ENCODE measurements at places on chromosomes 5 and 9. TPM values are rescaled to one million over a fixed set of nuclear protein-coding genes. Genes with fewer than 3 reads are reported as not detected.
A peak's percentile ranks its signal among the peaks of the same experiment; 100 is the strongest.

DNA sequence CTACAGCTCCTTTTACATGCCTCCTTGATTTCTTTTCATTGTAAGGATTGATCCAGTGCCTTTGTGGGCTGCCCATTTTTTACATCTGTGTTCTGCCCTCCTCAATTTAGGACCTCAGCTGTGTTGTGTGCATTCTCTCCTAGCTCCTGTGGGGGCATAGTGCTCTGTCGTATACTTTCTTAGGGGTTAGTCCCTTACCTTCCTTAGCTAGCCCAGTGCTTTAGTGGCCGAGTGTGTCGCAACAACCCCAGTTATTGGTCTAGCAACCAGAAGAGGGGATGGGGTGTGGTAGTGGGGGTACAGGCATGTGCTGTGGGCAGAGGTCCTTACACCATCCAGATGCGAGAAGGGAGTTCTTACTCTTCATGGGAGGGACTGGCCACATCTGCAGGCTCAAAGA, 12.1 kb downstream of the MTRR start:
- no peak for DNase-seq

GRCh38 chr9:86801246-86801645, 146.1 kb downstream of the GAS1 start:
- peak; percentile 83 for DNase-seq

Gene TRIM7
- 21.6 TPM for polyA plus RNA-seq

GRCh38 chr5:126998201-126998631, 32.1 kb downstream of the MARCHF3 start:
- DNase-seq: no peak

GRCh38 chr5:138103319-138103637, 19.4 kb downstream of the WNT8A start:
- no peak for DNase-seq

Gene SPATA31E1
- not detected for polyA plus RNA-seq

DNA sequence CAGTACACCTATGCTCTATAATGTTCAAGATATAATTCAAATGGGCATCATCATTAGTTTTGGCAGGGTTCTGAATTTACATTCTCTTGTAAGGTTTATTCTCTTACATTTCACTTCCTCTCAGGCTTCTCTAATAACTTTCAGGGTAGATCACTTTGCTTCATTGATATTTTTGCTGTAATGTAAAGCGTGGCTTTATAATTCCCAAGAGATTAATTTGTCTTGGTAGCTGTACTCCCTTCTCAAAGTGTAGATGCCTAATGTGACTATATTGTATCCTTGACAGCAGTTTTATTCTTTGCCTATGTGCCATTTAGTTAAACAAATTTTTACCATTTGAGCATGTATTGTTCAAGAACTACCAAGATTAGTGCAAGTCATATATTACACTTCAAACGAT, 889.1 kb downstream of the TAF11L14 start:
- no peak for DNase-seq

Gene IL31RA
- 0.94 TPM for polyA plus RNA-seq

Gene SYK
- 2.5 TPM for polyA plus RNA-seq

GRCh38 chr9:94649100-94649819, 9.9 kb upstream of the FBP1 start:
- DNase-seq: no peak

Gene CRHBP
- 0.67 TPM for polyA plus RNA-seq

Gene SAPCD2
- polyA plus RNA-seq: 3.6 TPM

- no peak for DNase-seq
Observed at GRCh38 chr5:107337281-107337680, 333.5 kb downstream of the EFNA5 start.

DNA sequence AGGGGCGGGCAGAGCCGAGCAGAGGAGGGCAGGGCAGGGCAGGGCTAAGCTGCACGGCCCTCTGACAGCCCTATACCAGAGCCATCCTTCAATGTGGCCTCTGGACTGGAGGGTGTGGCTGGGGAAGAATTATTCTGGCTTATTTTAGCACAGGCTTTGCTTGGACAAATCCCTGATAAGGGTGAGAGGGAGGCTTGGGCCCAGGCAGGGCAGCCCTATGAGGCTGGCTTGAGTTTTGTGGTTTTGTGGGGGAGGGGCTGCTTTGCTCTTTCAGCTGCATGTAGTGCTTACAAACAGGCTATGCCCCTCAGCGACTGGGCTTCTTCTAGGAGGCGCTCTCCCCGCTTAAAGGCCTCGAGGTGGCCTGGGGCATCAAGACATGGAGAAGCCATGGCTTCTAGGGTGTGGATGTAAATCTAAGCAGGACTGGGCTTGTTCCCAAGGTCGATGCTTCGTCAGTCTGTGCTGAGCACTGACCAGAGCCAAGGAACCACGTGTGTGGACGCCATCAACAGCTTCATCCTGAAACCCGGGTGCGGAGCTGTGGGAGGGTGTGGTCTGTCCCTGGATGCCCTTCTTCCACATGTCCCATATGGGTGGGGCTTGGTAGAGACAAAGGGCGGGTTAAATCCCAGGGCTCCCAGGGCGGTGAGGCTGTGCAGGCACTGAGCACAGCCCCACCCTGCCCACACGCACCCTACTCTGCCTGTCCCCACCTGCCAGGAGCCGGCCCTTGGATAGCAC, 45.7 kb upstream of the IPPK start:
- DNase-seq: no peak

DNA sequence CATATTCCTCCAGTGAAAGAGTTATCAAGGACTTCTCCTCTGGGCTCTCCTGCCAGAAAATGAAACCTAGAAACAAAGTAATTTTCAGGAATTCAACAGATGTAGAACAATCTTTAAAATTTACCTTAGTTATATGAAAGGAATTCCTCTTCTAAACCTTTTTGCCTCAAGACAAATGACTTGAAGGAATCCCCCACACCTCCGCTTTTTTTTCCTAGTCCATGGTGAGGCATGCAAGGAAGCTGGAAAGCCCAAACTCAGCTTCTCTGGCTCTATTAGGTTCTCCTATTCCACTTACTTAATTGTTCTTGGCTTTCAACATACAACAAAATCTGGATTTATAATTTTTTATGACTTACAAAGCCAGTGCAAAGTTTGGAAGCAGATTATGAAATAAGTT, 27.2 kb downstream of the C6 start:
- no peak for DNase-seq

DNA sequence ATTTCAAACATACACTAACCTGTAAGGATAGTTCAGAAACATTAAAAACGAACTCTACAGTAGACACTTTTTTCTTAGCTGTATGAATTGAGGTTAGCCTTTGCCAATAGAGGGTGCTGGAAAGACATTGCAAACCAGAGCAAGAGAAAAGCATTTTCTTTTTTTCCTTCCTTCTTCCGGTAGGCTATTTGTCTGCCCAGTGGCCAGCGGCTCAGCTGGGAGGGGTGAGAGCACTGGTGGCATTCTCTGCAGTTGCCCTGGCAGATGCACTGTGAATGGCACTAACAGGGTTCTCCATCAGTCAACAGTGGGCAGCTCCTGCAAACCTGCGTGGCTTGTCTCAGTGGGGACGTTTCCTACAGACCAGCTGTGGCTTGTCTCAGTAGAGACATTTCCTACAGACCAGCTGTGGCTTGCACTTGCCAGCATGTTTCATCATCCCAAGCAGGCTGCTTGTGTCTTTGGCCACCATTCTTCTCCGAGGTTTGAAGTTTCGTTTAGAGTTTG, 984.5 kb upstream of the CDH18 start:
- DNase-seq: peak; percentile 25

Gene FGF10
- polyA plus RNA-seq: 4.5 TPM

Gene C5orf52
- polyA plus RNA-seq: not detected

DNA sequence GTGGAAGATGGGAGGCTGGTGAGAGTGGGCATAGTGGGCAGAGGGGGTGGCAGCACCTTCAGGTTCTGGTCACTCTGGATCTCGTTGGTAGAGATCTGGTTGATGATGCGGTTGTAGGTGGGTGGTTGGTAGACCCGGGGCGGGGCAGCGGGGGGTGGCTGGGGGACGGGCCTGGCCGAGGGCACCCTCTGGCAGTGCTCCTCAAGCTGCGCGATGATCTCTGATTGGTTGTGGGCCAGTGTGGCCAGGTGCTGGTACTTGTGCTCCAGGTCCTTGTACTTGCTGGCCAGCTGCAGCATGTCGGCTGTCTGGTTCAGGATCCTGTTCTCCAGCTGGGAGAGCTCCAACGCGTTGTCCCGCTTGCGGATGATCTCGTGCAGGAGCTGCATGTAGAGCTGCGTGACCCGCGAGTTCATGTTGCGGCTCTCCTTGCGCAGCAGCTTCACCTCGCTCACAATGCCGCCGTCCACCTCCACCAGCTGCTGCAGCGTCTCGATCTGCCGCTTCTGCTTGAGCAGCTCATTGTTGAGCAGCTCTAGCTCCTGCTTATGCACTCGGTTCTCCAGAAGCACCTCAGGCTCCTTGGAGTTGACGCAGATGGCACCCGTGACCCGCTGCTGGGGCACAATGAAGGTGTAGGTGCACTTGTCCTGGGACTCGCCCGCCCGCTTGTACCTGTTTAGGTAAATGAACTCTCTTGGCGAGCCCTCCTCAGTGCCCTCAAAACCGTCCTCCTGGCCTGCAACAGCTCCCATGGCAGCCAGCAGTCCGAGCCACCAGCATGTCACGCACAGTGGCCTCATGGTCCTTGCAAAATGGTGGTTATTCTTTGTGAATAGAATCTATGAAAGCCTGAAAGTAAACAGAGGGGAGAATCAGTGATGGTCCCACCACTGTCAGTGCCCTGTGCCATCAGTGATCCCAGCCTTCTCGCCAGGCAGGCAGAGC, 14.2 kb downstream of the ANGPTL2 start:
- DNase-seq: no peak

GRCh38 chr5:52895572-52896413, 93.4 kb upstream of the ITGA2 start:
- DNase-seq: no peak

DNA sequence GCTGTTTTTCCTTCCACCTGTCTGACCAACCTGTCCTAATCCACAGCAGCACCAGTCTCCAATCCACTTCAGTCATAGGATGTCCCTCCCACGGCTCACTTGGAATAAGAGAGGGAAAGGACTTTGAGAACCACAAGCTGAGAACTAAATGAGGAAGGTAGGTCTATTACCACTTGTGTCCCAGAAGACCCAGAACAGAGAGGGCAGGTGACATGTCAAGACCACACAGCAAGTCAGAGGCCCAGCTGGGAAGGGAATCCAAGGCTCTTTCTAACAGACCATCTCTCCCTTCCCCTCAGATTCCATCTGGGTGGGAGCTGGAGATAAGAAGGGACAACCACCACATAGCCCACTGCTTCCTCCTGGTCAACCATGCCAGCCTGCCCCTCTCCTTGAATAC, 14.6 kb downstream of the ANXA6 start:
- no peak for DNase-seq

DNA sequence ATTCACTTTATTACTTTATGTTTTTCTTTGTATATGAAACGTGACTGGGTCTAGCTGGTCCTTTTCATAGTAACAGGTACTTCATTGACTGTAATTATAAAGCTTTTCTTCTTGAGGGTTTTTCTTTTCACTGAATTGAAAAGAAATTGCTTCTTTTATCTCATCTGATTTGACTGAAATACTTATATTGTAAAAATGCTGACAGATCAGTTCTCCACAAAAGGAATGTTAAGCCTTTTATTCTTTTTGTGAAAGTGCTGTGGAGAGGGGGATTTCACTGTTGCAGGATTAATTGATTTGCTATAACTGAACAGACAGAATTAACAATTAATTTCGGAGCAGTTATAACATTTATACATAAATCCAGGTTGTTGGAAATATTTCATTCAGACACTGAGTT, 2043.6 kb upstream of the C9orf72 start:
- DNase-seq: no peak

Gene SLC36A2
- polyA plus RNA-seq: 0.62 TPM

Gene SYNPO
- 32.3 TPM for polyA plus RNA-seq

GRCh38 chr5:170599756-170600155, 95.9 kb downstream of the KCNIP1 start:
- no peak for DNase-seq

- no peak for DNase-seq
Observed at GRCh38 chr9:37965116-37965515, 61.2 kb upstream of the SLC25A51 start.

Gene CCDC183
- polyA plus RNA-seq: 1.9 TPM

DNA sequence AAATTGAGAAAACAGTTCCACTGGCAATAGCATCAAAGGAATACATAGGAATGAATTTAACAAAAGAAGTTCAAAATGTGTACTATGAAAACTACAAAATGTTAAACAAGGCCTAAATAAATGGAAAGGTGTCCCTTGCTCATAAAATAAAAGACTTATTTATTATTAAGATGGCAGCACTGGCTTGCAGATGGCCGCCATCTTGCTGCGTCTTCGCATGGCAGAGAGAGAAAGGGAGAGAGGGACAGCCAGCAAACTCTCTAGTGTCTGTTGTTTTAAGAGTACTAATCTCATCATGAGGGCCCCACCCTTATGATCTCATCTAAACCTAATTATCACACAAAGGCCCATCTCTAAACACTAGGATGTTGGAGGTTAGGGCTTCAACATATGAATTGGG, 47.1 kb downstream of the ABLIM3 start:
- no peak for DNase-seq
